NAMALWA (cell line): ENCODE measurements at places on chromosomes 5 and 9.

DNA sequence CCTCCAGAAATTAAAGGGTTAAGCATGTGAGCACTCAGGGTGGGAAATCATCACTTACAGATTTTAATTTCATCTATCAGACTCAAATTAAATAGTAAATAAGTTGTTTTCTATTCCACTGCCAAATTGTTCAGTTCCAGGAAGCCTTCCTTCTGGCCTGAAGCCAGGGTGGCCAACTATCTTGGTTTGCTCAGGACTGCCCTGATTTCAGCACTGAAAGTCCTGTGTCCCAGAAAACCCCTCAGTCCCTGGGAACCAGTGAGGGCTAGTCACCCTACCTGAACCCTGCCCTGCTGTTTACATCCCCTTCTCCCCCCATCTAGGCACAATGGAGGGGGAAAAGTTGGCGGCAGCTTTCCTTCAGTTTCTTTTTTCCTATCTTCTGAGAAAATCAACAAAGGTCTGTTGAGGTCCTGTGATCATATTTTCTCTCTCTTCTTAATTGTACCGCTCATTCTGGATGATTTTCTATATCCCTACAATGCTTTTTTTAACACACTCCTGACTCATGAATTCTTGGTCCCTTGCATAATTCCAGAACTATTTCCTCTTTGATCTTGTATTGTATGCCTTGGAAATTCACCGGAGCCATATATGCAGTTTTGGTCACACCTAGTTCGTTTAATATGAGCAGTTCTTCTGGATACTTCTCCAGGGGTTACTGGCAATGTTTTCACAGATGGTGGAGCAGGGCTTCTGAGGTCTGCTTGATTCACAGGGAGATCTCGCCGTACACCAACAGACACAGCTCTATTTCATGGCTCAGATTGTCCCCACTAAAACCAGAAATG, 103.8 kb downstream of the MAP1B start:
- DNase-seq: no peak

- DNase-seq: no peak
Observed at GRCh38 chr5:133331941-133332340, 280.1 kb downstream of the HSPA4 start.

GRCh38 chr9:19271081-19271480, 40.6 kb downstream of the DENND4C start:
- DNase-seq: no peak

DNA sequence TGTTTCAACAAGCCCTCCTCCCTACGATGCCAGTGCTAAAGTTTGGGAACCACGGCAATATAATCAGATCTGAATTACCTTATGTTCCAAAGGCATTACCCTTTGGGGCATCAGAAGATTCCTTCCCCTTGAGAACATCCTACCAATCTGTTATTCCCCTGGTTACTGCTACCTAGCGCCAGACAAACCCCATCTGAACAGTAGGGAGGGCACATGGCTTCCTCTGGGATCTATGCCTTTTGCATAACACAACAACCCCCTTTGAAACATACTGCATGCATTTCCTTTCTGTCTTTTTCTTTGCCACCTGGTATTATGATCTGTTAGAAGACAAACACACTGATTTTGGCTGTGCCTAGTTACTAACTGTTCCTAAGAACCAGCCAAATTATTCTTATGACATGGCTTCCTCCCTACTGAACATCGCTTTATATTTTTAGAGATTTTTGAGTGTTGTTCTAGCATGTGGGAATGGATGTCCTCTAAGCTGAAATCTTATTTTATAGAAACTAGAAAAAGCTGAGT, 103.9 kb upstream of the DAPK1 start:
- no peak for DNase-seq

DNA sequence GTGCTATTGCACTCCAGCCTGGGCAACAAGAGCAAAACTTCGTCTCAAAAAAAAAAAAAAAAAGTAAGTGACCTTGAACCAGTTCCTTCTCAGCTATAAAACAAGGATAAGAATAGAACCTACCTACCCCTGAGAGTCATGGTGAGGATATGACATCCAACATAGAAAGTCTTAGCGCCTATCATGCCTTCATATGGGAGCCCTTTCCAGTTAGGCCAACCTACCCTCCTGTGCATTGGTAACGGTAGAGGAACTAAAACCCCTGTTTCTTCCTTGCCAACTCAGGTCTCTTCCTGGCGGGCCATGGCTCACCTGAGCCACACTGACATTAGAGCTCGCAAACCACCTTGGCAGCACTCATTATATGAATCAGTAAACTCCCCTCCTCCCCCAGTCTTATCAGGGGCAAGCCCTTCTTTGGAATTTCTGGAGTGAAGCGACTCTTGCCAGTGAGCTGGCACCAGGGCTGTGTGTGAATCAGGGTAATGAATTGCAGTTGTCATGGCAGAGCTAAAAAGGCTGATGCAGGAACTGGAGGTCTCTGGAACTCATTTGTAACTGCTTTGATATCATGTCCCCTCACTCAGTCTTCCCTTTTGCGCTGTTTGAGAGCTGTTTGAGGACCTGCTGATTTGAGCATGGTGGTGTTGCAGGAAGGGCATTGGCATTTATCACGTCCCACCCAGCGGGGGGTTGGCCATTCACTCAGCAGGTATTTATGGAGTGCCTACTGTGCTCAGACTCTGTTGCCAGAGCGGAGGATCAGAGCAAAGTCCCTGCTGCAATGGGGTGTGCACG, 10.3 kb downstream of the WWC1 start:
- no peak for DNase-seq

GRCh38 chr5:6405591-6405990, 27.2 kb upstream of the MED10 start:
- DNase-seq: no peak

- DNase-seq: no peak
Observed at GRCh38 chr5:172623313-172623980, 17.6 kb upstream of the NEURL1B start.

DNA sequence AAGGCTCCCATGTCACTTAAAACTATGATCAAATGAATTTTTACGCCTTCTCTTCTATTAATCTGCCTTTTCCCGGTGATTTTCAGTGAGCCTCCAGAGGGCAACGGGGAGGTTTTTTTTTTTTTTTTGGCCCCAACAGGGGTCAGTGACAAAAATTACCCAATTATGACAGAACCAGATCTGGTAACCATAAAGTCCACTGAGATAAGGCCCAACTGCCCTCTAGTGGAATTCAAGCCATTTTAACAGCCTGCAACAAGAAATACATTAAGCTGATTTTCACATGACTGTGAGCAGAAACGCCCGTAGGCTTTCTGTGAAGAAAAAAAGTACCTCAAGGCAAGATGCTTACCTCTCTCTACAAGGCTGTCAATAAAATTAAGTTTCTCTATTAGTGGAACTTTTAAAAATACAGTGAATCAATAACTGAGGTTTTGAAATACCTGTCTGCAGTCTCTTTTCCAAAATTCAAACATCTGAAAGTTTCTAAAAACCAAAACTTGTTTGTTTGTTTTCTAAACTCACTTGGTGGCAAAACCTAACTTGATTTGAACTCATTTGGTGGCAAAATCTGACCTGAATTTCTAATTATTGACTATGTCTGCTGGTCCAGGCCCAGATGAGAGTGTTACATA, 49.7 kb upstream of the FST start:
- peak; percentile 47 for DNase-seq

DNA sequence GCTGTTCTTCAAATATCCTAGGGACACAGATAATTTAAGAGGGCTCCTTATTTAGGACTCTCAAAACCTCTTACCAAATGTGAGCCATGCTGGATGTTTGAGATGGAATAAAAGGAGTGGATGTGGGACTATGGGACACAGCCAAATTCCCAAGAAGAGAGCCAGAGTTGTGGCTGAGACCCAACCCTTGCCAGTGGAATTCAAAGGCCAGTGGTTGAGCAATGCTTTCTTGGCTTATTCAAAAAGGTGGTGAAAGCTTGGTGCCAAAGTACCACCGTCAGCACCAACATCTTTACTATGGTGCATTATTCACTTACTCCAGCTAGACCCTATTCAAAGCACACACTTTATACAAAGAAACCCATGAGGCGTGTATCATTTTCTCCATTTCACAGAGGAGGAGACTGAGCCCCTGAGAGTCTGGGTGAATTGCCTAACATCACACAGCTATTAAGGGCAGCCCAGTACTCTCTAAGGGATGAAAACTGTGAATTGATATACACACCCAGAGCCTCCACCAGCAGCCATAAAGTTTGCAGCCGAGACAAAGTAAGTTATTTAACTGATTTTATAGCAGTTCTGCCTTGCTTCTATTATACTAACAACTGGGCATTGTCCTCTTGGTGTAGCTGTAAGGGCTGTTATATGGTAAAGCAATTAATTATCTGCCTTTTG, 391.7 kb downstream of the ACTL7B start:
- DNase-seq: no peak

DNA sequence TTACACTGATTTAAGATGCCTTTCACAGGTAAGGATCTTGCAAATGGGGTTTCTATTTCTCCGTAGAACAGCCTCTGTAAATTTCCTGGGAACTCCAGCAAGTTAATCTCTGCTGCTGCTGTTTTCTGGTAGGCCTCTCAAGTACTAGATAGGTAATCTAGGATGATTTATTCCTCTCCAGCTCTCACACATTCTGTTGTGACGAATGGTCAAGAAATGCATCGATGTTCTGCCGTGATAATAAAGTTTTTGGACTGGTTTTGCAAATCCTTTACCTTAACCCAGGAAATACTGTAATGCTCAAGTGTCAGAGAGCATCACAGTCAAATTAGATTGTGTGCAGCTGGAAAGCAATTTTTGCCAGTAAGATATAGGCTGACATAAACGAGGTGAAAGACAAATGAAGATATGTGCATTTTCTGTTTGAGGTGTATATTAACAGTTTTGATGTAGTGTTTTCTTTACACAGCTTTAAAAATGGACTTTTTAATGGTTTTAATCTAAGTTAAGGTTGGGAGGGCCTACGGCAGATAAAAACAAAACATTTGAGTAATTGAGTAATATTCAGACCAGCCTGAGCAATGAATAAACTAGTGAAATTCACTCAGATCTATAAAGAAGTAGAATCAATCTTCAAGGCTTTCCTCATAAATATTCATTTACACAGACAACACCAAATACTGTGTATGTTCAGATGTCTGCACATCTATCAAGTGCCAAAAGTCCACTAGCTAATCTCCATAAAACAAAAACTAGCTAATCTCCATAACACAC, 300.6 kb upstream of the EDIL3 start:
- DNase-seq: no peak

GRCh38 chr9:69199769-69200470, 25.8 kb downstream of the TJP2 start:
- DNase-seq: no peak

DNA sequence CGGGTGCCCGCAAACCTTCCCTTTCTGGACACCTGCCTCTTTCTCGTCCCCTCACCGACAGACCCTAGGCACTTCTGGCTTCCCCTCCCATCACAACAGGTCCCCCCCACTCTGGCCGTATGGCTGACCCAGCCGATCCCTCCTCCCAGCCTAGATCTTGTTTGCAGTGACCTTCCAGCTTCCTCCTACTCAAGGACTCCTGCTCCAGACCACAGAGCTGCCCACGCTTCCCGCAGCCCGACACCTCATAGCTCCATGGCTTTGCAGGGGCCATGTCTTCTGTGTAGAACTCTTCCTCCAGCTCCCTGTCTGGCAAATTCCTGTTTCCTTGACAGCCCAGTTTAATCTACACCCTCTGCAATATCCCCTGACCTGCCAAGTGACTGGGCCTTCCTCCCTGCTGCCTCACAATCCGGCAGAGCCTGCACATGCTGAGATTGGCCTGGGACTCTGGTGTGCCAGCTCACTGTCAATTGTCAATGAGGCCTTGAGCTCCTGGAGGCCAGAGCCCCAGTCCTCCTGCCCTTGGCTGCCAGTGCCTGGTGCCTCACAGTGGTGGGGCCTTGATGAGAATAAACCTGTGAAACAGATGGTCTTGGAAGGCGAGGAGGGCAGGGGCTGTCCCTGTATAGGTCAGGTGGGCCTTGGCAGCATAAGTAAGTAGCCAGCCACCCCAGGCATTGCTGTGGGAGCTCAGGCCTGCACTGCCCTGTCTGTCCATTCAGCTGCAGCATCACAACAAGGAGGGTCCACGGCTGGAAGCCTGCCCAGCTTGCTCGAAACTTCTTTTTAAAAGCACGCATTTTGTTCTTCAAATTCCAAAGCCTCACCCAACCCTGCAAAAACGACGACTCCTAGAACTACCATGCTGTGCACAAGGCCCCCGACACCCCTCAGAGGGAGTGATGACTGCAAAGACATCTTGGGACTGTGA, 50.5 kb downstream of the GADD45G start:
- no peak for DNase-seq

GRCh38 chr5:149654231-149654630, 72.9 kb downstream of the ARHGEF37 start:
- DNase-seq: no peak

DNA sequence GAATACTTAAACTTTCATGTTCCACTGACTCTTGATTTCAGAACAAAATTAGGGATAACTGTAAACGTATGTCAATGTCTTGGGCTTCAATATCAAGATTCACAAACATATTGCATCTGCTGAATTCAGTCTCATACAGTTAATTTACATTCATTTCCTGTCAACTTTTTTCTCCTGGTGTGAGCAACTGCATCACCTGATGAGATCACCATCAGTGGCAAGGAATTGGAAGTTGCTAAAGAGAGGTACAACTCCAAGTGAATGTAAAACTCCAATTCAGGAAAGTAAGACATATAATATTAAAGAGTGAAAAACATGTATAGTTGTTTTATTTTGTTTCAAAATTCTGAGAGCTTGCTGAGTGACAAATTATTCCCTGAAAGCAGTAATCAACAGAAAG, 1336.2 kb upstream of the C9orf72 start:
- no peak for DNase-seq

GRCh38 chr5:110623874-110624273, 102.6 kb downstream of the TMEM232 start:
- DNase-seq: no peak

GRCh38 chr5:132263548-132264261, 6.2 kb downstream of the PDLIM4 start:
- DNase-seq: no peak

- DNase-seq: no peak
Observed at GRCh38 chr5:8079056-8079455, 210.1 kb downstream of the MTRR start.

DNA sequence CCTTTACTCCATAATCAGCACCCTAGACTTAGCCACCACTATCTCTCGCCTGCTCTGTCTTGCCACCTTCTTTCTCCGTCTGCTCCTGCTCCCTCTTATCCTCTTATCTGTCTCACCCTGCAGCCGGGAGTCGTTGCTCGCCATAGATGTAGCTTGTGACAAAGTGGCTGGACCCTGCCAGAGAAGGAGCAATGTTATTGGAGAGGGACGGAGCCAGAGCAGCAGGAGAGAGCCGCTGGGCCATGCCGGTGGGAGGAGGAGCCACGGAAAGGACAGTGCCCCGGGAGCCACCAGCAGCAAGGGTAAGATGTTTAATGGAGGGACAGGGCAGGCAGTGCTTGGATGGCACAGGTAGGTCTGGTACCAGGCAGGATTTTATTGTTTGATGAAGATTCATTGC, 137.3 kb downstream of the SEC61B start:
- DNase-seq: no peak

GRCh38 chr9:127781806-127782205, 3.3 kb upstream of the SH2D3C start:
- no peak for DNase-seq

DNA sequence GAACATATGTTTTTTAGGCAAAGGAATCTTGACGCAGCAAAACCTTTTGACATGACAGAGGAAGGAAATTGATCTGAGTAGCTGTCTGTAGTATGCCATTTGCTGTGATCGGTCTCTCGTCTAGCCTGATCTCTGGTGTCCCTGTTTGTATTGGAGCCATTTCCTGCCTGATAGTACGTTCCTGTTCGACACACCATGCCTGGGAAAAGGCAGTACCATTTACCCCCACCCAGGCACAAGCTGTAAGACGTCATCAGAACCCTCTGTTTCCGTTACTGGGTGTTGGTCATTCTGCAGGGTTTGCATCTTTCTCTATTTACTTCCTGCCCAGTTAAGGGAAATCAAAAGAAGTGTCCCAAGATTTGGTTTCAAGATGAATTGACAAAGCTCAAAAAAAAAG, 129.7 kb downstream of the CEMIP2 start:
- no peak for DNase-seq
